ENCODE measurements at places on chromosomes 12 and 14.

DNA sequence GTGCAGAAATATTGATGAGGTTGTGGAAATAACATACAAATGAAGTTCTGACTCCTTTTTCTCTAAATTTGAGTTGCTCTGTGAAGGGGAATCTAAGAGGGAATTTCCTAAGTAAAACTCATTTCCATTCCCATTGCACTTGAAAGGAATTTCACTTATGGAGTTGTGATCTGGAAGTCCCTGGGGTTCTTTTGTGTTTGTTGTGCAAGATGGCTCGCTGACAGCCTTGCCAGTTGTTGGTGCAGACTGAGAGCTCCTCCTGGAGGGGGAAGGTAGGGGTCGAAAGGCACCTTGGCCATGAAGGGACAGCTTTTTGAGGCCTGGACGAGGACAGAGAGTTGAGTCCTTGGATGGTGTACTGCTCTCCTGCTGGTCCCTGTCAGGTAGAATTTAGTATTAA, 72.0 kb downstream of the C12orf56 start:
- no peak for DNase-seq

GRCh38 chr14:61524211-61524806, 171.0 kb upstream of the HIF1A start:
- DNase-seq = no peak

GRCh38 chr14:55638665-55639064, 58.7 kb downstream of the KTN1 start:
- DNase-seq = no peak

DNA sequence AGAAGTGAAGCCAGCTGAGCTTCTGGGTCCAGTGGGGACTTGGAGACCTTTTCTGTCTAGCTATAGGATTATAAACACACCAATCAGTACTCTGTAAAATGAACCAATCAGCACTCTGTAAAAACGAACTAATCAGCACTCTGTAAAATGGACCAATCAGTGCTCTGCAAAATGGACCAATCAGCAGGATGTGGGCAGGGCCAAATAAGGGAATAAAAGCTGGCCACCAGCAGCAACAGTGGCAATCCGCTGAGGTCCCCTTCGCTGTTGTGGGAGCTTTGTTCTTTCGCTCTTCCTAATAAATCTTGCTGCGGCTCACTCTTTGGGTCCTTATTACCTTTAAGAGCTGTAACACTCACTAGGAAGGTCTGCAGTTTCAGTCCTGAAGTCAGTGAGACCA, 72.3 kb downstream of the NTS start:
- DNase-seq = no peak

DNA sequence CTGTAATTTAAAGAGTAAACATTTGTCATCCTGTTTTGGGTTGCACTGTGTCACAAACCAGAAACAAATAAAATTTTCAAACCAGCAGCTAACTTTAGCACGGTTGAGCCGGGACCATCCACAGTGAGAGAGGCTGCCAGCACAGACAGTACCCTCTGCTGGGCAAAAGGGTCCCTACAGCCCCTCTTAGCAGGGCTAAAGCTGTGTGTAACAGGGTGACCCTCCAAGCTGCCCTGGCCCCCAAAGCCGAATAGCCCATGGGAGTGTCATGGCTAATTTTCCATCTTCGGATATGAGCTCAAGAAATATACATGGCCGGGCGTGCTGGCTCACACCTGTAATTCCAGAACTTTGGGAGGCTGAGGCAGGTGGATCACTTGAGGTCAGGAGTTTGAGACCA, 157.1 kb upstream of the GRIN2B start:
- DNase-seq = no peak

DNA sequence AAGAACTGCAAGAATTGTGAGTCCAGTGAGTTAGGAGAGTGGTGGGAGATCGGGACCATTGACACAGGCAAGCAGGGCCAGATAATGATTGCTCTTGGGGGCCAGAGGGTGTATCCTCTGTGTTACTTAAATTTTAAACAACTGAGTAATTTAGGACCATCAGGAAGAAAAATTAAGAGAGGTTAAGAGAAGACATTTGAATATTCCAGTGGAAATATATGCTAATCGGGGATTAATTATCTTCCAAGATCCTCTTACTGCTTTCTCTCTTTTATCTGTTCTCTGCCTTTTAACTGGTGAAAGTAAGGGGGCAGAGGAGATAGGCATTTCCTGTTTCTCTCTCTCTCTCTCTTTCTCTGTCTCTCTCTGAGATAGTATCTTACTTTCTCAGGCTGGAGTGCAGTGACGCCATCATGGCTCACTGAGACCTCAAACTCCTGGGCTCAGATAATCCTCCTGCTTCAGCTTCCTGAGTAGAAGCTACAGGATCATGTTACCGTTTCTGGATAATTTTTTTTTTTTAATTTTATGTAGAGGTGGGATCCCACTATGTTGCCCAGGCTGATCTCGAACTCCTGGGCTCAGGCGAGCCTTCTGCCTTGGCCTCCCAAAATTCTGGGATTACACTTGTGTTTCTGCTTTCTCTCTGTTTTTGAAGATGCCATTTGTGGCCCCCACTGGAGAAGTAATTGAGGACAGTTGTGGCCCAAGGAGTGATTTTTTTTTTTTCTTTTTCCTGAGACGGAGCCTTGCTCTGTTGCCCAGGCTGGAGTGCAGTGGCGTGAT, 85.1 kb downstream of the DIP2B start:
- no peak for DNase-seq

- no peak for DNase-seq
These were observed 373.2 kb downstream of the ATP23 start for GRCh38 chr12:58314610-58315009.

DNA sequence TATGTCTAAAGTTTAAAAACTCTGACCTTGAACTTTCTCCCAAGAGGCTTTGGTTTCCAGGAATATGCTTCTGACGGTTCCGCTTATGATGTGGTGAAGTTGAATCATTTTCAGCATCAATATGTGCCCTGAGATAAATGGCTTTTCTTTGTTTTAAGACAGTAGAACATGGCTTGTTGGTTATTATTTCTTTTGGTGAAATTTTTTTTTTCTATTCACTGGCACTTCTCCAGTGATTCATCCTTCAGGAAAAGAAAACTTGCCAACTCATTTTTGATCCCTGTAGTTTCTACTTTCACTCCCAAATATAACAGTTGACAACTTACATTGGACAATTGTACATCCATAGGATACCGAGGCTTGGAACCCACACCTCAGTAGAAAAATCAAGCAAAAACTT, 1301.2 kb upstream of the FLRT2 start:
- DNase-seq = no peak

- no peak for DNase-seq
These were observed 57.1 kb upstream of the PCED1B start for GRCh38 chr12:47022296-47022695.

GRCh38 chr12:121060149-121061001, 21.3 kb upstream of the OASL start:
- no peak for DNase-seq
